ENCODE measurements at places on chromosomes 16 and 17.

GRCh38 chr16:67965668-67966548 is 2.5 kb downstream of the SLC12A4 start:
- no peak for DNase-seq

DNA sequence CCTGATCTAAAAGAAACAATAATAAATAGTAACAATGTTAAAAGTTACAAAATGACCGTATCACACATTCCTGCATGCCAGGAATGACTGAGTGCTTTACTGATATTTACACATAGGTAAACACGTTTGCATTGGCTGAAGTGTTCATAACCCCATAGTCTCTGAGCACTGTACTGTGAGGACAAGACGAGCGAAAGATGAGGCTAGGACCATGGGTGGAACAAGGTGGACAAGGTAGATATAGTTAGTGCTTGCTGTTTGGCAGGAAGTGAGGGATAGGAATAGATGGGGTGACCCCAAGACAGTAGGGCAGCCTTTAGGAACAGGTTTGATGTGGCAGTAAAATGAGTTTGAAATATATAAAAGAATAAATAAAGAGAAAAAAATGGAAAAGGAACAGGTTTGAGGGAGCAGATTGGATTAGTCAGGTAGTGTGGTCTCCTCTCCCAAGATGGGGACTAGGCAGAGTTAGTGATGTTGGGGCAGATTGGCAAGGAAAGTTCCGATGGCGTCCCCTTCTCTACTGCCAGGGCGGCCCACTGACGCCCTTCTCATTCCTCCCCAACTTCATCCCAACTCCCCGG is 452 bp upstream of the E2F4 start:
- no peak for DNase-seq

DNA sequence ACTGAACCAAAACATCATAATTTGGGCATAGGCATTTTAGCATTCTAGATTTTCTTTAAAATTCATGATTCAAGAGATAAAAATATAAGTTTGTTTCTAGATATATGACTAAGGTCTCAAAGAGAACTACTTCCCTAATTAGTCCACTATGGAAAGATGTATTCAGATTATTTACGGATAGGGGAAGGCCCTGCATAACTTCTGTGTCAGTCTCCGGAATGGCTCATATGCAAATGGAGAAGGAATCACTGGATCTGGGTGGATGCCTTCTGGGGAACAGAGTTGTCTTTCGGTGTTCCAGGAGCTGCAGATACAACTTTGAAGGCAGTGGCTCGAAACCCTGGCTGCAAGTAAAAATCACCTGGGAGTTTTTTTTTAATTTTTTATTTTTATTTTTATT is 17.1 kb upstream of the WFIKKN2 start:
- no peak for DNase-seq

- no peak for DNase-seq
Observed at GRCh38 chr16:86096850-86097249, 197.9 kb downstream of the IRF8 start.

GRCh38 chr17:17275971-17276370 is 5.1 kb downstream of the COPS3 start:
- no peak for DNase-seq

- no peak for DNase-seq
Observed at GRCh38 chr16:5228369-5228768, 130.8 kb upstream of the EEF2KMT start.

DNA sequence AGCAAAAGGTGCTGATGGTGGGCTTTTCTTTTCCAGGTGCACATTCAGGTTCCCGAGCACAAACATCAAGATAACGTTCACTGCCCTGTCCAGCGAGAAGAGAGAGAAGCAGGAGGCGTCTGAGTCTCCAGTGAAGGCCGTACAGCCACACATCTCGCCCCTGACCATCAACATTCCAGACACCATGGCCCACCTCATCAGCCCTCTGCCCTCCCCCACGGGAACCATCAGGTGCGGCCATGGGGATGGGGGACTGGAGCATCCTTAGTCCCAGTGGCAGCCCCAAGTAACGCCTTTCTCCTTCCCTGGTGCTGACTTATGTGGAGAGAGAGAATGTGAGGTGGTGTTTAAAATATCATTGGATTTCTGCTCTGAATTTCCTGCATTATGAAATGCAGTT is 43.8 kb downstream of the FOXK2 start:
- no peak for DNase-seq

GRCh38 chr16:47574091-47575054 is 113.2 kb downstream of the PHKB start:
- peak; percentile 12 for DNase-seq

GRCh38 chr16:88468275-88469129 is 15.4 kb downstream of the ZFPM1 start:
- peak; percentile 41 for DNase-seq

GRCh38 chr16:83813823-83814658 is 6.3 kb downstream of the HSBP1 start:
- DNase-seq, result no peak

GRCh38 chr16:77214411-77215138 is 15.4 kb downstream of the SYCE1L start:
- no peak for DNase-seq

DNA sequence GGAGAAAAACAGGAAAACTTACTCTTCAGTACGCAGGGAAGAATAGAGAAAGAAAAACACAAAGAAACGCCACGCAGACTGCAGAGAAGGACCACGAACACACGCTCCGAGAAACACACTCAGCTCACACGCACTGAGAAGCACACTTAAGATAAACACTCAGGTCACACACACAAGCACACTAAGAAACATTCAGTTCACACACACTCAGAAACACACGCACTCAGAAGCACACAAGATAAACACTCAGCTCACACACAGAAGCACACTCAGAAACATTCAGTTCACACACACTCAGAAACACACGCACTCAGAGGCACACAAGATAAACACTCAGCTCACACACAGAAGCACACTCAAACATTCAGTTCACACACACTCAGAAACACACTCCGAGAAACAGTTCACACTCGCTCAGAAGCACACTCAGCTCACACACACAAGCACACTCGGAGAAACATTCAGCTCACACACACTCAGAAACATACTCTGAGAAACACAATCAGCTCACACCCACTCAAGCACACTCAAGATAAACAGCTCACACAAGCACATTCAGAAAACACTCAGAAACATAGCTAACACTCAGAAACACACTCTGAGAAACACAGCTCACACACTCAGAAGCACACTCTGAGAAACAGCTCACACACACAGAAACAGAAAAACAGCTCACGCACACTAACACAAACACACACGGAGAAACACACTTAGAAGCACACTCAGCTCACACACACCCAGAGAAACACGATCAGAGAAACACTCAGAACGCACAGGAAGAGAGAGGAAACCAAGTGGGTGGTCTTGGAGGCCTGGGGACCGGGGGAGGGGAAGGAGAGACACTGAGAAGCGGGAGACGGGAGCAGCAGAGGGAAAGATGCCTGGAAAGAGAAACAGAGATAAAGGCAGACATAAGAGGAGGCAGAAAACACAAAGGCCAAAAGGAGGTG is 908 bp downstream of the TMEM98 start:
- no peak for DNase-seq

DNA sequence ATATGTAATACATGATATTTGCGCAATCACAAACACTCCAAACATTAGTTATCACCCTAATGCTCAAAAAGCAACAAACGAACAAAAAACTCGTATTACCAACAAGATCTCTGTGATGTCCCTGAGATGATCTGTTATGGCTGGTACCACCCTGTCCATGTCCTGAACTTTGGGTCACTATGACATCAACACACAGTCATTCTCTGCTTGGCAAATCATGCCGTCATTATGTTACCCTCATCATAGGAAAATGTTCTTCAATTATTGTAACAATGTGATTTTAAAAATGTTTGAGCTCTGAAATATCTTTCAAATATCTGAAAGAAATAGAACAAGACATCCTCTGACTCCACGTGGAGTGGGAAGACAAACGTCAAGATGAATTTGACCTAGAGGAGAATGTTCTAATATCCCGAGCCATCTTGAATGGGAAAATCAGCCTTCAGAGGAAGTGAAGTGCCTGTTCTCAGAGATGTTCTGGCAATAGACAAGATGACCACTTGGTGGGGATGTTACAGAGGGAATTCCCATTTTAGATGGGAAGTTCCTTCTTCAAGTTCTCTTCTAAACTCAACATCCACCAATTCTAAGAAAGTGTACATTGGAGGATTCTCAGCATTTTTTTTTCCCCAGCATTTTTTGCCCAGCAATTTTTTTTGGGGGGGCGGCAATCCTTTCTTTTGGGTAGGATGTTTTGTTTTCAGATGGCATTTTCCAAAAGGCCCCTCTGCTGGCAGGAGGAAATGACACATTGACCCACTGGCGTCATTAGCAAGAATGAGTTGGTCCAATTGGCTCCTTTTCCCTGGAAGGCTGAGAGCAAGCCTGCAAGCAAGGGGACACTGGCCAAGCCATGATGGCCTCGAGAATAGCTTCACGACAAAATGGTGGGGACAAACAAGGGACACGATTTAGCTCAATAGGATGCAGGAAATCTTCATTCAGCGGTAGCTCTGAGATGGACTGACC is 3.7 kb upstream of the HSD17B2 start:
- DNase-seq, result no peak

DNA sequence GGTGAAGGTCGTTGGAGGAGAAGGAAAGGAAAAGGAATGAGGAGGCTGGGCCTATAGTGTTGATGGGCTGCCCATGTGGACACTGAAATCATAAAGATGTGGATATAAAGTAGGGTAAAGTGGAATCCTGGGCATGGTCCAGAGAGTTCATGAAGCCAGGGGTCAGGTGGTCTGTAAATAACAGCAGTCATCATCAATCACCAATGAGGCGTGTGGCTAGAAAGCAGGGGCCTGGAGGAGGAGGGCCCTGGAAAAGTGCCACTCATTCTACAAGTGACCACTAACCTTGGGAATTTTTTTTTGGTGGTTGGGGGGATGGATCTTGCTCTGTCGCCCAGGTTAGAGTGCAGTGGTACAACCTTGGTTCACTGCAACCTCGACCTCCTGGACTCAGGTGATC is 115.3 kb upstream of the NOL11 start:
- no peak for DNase-seq

- no peak for DNase-seq
Observed at GRCh38 chr16:83354015-83354414, 453.8 kb upstream of the HSBP1 start.

DNA sequence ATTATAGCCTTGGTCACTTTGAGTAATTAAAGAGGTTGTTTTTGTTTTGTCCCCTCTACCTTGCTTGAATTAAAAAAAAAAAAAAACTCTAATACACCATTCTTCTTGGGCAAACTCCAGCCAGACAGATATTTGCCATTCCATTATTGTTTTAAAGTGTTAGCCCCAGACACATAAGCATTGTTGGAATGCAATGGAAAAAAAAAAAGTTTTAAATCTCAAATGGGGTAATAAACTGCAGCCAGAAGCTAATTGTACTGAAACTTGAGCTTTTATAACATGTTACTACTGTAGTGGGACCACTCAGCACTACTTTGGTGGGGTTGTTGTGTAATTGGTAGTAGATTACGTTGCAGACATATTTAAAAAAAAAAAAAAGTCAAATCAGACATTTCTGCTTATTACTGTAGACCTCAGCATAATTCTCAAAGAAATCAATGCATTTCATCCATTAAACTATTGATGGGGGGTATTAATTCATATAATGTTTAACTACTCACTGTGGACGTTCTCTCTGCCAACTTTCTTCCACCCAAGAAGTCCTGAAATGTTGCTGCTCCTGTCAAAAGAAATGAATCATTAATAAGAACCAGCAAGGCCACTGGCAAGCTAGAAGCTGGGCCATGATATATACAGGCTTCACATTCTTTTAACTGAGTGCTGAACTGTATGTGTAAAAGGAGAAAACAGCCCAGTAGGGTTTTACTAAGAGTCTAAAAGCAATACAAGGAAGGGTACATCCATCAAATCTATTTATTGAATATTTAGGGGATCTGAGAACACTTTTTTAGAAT is 626.6 kb upstream of the SOX9 start:
- DNase-seq, result no peak

GRCh38 chr16:81716478-81717225 is 62.4 kb upstream of the PLCG2 start:
- DNase-seq, result peak; percentile 52

- DNase-seq, result no peak
Observed at GRCh38 chr16:11138022-11138768, 117.8 kb downstream of the SOCS1 start.

DNA sequence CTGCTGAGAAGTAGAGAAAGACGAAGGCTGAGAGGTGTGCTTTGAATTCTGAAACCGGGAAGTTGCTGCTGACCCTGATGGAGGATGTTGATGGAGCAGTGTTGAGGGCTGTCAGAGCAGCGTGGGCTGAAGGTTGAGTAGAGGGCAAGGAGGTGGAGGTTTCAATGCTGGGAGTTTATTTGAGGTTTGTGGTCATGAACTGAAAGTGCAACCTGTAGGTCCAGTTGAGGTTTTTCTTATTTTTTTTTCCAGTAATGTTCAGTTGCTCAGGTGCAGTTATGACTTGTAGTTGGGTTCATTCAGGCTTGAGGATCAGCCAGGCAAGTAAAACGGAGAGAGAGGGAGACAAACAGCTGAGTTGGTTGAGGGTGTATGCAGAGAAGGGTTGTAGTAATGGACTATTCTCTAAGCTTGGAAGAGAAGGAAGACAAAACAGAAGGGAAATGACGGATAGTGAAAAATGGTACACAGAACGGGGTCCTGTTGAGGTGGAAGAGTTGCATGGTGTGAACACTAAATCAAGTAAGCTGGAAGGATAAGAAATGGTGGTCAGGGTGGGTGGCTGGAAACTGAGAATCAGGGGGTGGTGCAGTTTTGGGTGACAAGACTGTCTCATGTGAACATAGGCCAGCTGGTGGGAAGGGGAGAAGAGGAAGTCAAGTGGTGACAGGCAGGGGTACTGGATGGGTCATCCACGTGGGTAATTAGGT is 8.7 kb upstream of the UBE2G1 start:
- peak; percentile 40 for DNase-seq

DNA sequence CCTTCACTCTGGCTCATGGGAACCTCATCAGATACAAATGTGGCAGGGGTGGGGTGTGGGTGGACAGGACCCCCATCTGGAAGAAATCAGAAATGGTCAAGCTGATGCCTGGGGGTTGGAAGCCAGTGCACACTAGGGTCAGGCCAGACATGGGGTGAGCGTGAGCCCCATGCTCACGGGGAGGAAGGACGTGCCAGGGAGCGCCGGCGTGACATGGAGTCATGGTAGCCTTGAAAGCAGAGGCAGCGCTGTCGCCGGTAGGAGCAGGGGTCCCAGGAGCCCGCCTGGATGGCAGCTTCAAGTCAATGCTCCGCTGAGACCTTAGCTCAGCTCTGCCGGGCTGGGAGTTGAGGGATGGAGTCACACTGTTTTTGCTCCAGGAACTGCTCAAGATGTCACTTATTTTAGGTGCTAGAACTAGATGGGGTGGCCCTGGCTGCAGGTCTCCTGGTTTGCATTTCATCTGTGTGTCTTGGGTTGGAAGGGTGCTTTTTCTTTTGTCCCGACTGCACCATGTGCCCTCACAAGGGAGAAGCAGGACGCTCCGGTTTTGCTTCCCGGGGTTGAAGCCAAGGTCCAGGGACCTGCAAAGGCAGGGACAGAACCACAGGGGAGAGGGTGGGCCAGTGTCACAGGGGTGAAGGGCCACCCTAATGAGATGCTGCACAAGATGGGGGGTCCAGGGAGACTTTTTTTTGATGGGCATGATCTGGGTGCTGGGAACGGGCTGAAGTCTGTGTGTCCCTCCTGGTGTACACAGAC is 51.4 kb downstream of the USP22 start:
- DNase-seq, result no peak

GRCh38 chr16:63983401-63983800 is 1138.5 kb downstream of the CDH11 start:
- DNase-seq, result no peak

GRCh38 chr17:79082311-79083190 is 7.9 kb downstream of the ENGASE start:
- DNase-seq, result peak; percentile 62

GRCh38 chr16:84159007-84159406 is 13.9 kb downstream of the DNAAF1 start:
- no peak for DNase-seq

- DNase-seq, result no peak
Observed at GRCh38 chr16:79698341-79698753, 97.8 kb upstream of the MAF start.
